ENCODE measurements at places on chromosomes 6 and 20. TPM values are rescaled to one million over a fixed set of nuclear protein-coding genes. Genes with fewer than 3 reads are reported as not detected.

DNA sequence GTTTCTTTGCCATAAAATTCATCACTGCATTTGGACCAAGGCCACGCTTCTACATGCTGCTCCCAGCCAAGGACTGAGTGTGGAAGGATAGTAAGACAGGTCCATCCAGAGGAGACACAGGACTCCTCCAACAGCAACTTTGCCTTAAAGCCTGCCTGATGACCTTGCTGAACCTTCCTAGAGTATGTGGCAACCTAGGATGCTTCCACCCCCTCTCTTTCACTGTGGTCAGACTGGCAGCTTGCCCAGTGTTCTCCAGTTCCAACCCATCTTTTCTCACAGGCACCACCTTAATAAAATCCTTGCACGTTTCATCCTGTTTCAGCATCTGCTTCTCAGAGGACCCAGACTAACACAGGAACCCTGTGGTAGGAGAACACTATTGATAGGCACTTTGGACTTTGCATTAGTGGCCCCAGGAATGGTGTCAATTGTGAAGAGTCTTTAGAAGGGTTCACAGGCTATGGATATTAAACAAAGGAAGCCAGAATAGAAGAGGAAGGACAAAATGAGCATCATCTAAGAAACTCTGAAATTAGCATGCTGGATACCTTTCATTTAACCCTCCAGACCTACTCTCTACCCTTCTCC, 2.4 kb upstream of the PKHD1 start:
- no peak for DNase-seq

ZNF391 gene
- 1.6 TPM for total RNA-seq

DNA sequence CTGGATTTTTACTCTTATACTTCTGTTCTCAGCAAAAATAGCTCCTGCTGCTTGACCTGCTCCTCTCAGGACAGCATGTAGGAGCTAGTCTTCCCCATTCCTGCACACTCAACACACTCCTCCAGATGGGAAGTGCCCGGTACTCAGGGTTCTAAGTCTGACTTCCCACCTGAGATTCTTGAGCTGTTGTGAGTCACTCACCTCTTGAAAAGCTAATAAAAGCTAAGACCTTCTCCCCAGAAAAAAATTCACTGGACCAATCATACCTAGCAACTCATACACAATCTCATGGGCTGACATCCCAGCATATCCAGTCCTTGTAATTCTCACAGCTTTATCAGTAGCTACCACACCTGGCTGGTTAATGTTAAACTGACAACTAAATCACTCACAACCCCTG, 53.5 kb downstream of the TRPC4AP start:
- DNase-seq, result peak; percentile 64

GRCh38 chr20:17589161-17589834, 19.4 kb downstream of the DSTN start:
- no peak for DNase-seq

- DNase-seq, result no peak
These were observed 523.8 kb upstream of the FLRT3 start for GRCh38 chr20:14861028-14861699.

UBD gene
- 4.2 TPM for total RNA-seq

PAK5 gene
- total RNA-seq, result not detected
